Fibroblast of villous mesenchyme (primary cell): ENCODE measurements at places on chromosomes 1 and 21. TPM values are rescaled to one million over a fixed set of nuclear protein-coding genes. Genes with fewer than 3 reads are reported as not detected.

The C1QC gene
- not detected in 2 replicates for total RNA-seq

The S100A1 gene
- not detected in 2 replicates for total RNA-seq

The PCAT6 gene
- total RNA-seq = 0.64 TPM in 1 of 2 replicates, not detected in the other

The FTCD gene
- total RNA-seq = under 0.01 and 0.43 TPM in 2 replicates

The FMOD gene
- 0.64 and 0.86 TPM in 2 replicates for total RNA-seq

The SEMA4A gene
- total RNA-seq = 0.43 and 0.64 TPM in 2 replicates

The LAMB3 gene
- total RNA-seq = 3.9 and 14.2 TPM in 2 replicates

The NAXE gene
- 67.8 and 74.4 TPM in 2 replicates for total RNA-seq

The PTPN14 gene
- 77.3 and 104 TPM in 2 replicates for total RNA-seq

The KIAA1614 gene
- 6.9 and 8.4 TPM in 2 replicates for total RNA-seq

The SAMD11 gene
- 2.2 and 7.7 TPM in 2 replicates for total RNA-seq

The SH2D1B gene
- not detected in 2 replicates for total RNA-seq

The SPRR2G gene
- not detected in 2 replicates for total RNA-seq

The SLC30A7 gene
- 52.5 and 90.7 TPM in 2 replicates for total RNA-seq

The TCP10L gene
- 0.32 TPM in 1 of 2 replicates, not detected in the other for total RNA-seq

The RPE65 gene
- not detected in 2 replicates for total RNA-seq

The PCP4L1 gene
- total RNA-seq = under 0.01 TPM in 1 of 2 replicates, not detected in the other

The LORICRIN gene
- total RNA-seq = not detected in 2 replicates

The S100A14 gene
- total RNA-seq = not detected in 2 replicates

The AMY1B gene
- total RNA-seq = not detected in 2 replicates

The C8B gene
- not detected in 2 replicates for total RNA-seq

The BCL2L15 gene
- total RNA-seq = under 0.01 and 0.32 TPM in 2 replicates

The CD1D gene
- total RNA-seq = under 0.01 TPM in 2 replicates

The FLAD1 gene
- 22.9 and 24.2 TPM in 2 replicates for total RNA-seq

The C2CD4D gene
- not detected in 2 replicates for total RNA-seq

The FCRL2 gene
- total RNA-seq = not detected in 2 replicates

The AQP10 gene
- not detected in 2 replicates for total RNA-seq

The PCSK9 gene
- 2.6 and 9.1 TPM in 2 replicates for total RNA-seq

The CXADR gene
- total RNA-seq = 0.32 and 0.86 TPM in 2 replicates

The PDZK1 gene
- total RNA-seq = under 0.01 and 0.32 TPM in 2 replicates

The TFF2 gene
- total RNA-seq = not detected in 2 replicates
